SHP77 treated with DMSO at 0.1 percent for 48 hours (cell line): ENCODE measurements at places on chromosomes 2 and 18.

DNA sequence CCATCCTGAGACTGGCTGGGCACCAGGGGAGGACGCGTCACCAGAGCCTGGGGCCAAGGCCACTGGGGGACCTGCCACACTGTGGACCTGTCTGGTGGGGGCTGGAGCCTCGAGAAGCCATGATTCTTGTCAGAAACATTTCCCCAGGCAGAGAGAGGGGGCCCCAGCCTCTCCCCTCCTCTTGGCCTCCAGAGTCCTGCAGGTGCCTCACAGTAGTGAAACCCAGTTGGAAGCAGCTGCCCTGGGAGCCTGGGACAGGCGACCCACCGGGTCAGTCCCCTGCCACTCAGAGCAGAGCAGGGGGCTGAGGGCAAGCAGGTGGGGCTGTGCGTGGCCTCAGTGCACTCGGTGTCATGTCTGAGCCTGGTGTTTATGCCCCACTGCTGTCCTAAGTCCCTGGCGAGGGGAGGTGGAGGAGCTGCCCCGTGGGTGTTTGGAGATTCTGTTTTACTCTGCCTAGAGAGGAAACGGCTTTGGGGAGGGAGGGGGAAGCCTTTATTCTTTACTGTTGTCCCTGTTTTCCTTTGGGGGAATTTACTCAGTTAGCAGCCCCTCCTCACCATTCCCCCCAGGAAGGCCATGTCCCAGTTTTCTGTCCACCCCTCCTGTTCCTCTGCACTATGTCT lies 7.7 kb downstream of the OXER1 start:
- no peak for DNase-seq

DNA sequence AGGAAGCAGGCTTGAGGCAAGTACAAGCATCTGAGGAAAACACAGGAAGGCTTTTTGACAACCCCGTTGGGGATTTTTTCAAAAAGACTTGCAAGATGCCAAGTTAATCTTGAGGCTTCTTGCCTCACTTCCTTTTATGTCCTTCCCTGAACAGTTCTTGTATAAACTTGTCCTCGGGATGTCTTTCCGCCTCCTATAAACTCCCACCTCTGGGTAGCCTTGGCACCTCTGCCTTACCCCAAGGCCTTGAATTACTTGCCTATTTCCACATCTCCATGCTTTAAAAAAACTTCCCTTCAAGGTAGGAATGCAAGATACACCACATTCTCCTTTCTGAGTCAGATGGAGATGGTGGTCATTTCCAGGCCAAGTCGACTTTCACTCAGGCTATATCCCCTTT lies 106.4 kb upstream of the RBBP8 start:
- no peak for DNase-seq

- no peak for DNase-seq
Observed at GRCh38 chr18:35190948-35191697, 49.7 kb upstream of the ZNF397 start.

GRCh38 chr2:42052702-42053481 lies 5.1 kb downstream of the PKDCC start:
- no peak for DNase-seq

- DNase-seq, result no peak
Observed at GRCh38 chr2:30096451-30096850, 50.4 kb upstream of the YPEL5 start.

- DNase-seq, result no peak
Observed at GRCh38 chr2:111175615-111176014, 54.9 kb downstream of the BCL2L11 start.

DNA sequence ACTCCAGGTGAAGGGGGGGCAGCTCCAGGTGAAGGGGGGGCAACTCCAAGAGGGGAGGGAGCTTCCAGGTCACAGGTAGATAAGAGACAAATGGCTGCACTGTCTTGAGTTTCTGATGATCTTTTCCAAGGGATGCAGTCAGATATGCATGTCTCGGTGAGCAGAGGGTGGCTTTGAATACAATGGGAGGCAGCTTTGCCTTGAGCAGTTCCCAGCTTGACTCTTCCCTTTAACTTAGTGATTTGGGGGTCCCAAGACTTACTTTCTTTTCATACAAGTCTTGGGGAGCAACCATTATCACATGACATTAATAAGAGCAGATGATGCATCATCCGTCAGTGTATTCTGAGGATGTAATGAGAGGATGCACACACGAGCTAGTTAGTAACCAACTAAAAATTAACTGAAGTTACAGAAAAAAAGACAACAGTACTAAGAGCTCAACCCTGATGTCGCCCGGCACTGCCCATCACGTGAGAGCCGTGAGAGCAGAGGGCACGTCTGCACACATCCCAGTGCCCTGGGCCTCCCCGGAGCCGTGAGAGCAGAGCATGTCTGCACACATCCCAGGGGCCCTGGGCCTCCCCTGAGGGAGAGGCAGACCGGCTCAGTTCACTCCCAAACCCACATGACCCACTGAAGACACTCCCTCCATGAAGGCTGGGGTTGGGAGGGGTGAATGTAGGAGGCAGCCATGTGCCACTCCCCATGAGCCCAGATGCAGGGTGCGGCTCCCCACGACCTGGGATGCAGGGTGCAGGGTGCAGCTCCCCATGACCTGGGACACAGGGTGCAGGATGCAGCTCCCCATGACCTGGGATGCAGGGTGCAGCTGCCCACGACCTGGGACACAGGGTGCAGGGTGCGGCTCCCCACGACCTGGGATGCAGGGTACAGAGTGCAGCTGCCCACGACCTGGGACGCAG lies 39.4 kb downstream of the PXDN start:
- no peak for DNase-seq

DNA sequence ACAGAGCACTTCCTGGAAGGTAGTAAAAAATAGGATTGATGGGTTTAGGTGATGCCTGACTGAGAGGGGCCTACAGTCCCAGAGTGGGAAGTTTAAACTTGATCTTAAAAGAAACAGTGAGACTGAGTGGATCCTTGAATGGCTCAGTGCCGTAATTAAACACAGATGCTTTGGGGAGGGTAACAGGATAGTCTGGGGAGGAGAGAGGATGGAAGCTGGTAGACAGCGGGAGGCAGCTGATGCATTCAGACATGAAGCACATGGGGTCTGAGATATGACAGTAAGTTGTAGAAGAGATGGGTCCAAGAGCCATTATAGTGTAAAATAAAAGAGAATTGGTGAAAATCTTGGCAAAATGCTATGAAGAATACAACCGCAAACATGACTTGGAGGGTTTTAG lies 54.4 kb downstream of the AOX1 start:
- no peak for DNase-seq

- DNase-seq, result no peak
Observed at GRCh38 chr2:15031745-15032240, 399.3 kb downstream of the LRATD1 start.

- DNase-seq, result no peak
Observed at GRCh38 chr2:237413777-237414661, at the start of gene COL6A3. TSS of gene COL6A3 (minus strand) at chr2:237414164. CDS start at chr2:237396817, 17,347 bp downstream.

GRCh38 chr18:8757396-8757997 lies 52.1 kb downstream of the MTCL1 start:
- DNase-seq, result no peak

GRCh38 chr2:12718711-12719399 lies 2.1 kb downstream of the TRIB2 start:
- peak; percentile 20 for DNase-seq

- no peak for DNase-seq
Observed at GRCh38 chr2:173271825-173272224, 82.8 kb upstream of the CDCA7 start.

GRCh38 chr18:40447820-40448219 lies 1507.2 kb upstream of the PIK3C3 start:
- no peak for DNase-seq

GRCh38 chr18:80179857-80180558 lies 67.3 kb downstream of the PARD6G start:
- no peak for DNase-seq

GRCh38 chr2:11500702-11501303 lies 33.0 kb upstream of the GREB1 start:
- DNase-seq, result no peak

DNA sequence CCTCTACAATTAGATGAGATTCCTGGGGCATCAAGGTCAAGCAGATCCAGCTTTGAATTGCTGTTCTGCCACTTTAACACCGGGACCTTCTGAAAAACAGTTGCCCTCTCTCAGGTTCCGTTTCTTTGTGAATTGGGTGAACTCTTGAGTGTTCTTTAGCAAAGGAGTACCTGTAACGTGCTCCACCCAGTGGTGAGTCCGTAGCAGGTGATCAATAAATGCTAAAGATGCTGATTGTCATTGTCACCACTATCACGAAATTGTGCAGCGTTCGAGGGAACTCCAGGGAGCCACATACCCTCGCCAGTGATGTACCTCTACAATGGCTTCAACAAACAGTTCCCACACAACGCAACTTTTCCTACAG lies 81.9 kb downstream of the TCF7L1 start:
- no peak for DNase-seq

DNA sequence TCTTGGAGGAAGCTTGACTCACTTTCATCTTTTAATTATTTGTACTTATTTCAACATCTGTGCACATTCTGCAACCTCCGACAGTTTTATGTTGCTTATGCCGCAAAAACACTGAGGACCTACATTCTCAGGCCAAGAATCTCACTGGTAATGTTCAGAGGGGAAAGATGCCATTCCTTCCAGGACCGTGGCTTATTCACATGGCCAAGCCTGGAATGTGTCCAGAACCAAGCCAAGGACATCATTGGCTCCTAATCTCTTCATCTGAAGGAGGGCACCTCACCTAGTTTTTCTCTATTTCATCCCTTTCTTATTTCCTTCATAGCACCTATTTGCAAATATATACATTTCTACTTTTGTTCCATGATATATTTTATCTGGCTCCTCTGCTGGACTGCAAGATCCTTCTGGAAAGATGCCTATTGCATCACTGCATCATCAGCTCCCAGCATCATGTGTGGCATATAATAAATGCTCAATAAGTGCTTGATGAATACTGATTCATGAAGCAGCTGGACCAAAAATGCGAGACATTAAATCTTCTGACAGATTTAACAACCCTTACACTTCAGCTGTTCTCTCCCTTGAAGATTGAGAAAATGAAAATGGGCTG lies 377.1 kb downstream of the TNS1 start:
- DNase-seq, result no peak

GRCh38 chr2:60671966-60672365 lies 84.1 kb upstream of the PAPOLG start:
- DNase-seq, result no peak

GRCh38 chr2:223746611-223747010 lies 90.8 kb downstream of the AP1S3 start:
- DNase-seq, result no peak

DNA sequence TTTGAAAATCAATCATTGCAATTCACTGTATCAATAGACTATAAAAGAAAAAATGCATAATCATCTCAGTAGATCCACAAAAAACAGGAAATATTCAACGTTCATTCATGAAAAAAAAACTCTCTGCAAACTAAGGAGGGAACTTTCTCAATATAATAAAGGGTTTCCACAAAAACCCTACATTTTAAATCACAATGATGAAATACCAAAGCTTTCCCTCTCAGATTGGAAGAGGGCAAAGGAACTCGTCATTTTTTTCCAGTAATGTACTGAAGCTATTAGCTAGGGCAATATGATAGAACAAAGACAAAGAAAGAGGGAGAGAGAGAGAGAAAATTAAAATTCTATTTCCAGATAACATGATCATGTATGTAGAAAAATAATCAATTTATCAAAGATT lies 167.1 kb upstream of the RBMS1 start:
- no peak for DNase-seq
